Stimulated activated CD8-positive, alpha-beta memory T cell treated with anti-CD3 and anti-CD28 coated beads, Interleukin-7, amount 100 ng/mL, for 48 hours (primary cell): ENCODE measurements at places on chromosomes 6 and 20.

DNA sequence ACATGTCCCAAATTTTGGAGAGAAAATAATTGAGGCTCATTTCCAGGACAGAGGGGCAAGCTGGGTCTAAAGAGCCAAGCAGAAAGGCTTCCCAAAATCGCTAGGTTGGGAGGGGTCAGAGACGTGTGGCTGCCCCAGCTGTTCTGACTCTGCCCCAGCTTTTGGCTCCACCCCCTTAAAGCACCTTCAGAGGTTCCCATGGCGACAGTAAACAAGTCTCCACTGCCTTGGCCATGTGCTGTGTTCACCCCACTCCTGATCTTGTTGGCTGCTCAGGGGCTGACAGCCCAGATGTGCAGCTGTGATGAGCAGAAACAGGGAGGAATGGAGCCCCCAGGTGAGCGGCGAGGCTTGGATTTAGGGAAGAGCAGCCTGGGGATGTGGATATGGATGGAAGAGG is 72.8 kb upstream of the SPTLC3 start:
- no peak for DNase-seq

GRCh38 chr6:23642849-23643248 is 483.2 kb upstream of the NRSN1 start:
- no peak for DNase-seq

GRCh38 chr20:48744515-48744914 is 83.3 kb downstream of the PREX1 start:
- DNase-seq = no peak

DNA sequence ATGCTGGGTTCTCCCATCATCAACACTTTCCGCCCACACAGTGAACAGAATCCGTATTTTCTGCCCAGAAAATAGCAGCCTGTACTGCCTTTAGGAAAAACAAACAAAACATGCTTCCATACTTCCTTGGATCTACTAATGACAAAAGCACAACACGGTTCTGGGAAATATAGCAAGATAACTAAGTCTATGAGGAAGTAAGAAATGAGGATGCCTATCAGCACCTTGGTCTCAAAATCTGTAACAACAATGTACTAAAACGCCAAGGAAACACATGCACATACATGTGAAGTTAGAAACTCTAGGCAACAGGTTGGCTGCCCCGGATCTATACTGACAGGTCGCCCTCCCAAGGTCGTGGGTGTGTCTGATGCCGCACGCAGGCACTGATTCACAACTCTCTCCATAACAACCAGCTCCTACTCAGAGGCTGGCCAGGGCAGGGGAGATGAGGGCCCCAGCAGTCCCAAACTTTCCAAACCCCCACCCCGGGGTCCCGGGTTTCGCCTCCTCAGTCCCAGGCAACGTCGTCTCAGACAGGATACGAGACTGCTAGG is 710 bp downstream of the BTBD9 start:
- DNase-seq = peak; percentile 62

- no peak for DNase-seq
These were observed 1199.8 kb upstream of the GJE1 start for GRCh38 chr6:140932909-140933308.
